Muscle of back (tissue), 13 donors: ENCODE measurements at places on chromosomes 3 and 15. TPM values are rescaled to one million over a fixed set of nuclear protein-coding genes. Genes with fewer than 3 reads are reported as not detected.

DNA sequence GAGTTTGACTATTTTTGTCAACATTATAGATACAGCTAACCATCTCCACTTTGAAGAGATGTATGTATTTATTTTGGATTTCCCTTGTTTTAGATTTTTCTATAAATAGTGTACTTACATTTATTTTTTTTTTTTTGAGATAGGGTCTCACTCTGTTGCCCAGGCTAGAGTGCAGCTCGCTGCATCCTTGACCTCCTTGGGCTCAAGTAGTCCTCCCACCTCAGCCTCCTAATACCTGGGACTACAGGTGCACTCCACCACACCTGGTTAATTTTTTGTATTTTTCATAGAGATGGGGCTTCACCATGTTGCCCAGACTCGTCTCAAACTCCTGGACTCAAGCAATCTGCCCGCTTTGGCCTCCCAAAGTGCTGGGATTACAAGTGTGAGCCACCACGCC is 55.3 kb upstream of the TRPM1 start:
- DNase-seq: no peak

GRCh38 chr15:86876387-86876944 is 796.8 kb downstream of the AGBL1 start:
- DNase-seq: no peak

- no peak for DNase-seq
Observed at GRCh38 chr15:78329625-78330024, 10.5 kb upstream of the CRABP1 start.

COPB2 gene
- polyA plus RNA-seq: 126 TPM

LRRC34 gene
- 4.7 TPM for polyA plus RNA-seq

DNA sequence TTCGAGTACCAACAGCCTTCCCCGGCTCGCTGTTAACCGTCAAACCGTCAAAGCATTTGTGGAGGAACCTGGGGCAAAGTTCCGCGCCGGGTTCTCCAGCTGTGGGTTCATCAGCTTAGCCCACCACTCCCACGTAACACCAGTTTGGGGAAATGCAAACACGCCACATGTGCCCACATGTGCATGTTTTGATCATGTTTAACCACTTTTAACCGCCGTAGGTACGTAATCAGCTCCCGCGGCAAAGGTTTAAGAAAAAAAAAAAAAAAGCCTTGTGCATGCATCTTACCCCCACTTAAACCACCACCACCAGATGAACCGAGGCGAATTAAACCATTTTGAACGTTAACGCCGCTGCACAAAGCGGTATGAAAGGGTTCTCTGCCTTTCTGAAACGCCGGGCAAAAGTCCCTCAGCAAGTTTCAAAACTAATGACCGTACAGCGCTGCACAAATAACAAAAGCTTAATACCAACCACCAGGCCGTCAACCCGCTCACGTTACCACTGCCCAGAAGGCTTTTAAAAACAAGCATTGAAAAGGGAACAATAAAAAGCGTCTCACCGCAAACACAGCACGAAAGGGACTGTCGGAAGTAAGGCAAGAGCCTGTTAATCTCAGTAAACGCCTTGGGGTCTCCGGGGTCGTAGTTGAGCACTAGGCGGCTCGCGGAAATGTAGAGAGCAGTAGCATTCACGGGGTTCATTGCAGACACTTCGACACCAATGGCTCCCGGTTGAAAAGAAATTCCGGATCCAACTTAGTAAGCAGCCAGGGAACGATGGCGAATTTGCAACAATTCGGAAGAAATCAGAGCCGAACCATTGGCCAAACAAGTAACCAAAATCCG is 1.5 kb downstream of the MSL2 start:
- DNase-seq: peak; percentile 24

ACKR2 gene
- polyA plus RNA-seq: 0.28 TPM

DNA sequence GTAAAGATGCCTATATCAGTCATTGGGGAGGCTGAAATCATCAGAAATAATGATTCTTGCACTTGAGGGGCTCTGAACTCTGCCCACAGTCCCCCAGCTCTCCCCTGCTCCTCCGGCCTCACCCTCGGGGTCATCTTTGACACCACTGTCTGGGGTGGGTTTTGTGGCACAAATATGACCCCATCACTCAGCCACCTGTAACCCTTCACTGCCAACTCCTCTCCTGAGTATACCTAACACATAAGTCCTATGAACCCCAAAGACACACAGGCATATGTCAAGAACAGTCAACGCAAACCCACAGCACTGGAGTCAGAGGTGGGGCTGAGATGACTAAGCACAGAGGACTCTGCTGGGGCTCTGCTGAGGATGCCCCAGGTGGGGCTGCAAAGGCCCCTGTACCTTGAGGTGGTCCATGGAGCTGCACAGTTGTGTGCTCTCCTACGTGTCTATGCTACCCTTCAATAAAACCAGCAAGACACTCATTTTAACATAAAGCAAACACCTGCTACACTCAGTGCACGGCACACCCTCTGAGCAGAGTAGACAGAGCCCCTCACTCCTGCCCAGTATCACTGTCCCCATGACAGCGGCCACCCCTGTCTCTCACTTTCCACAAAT is 29.9 kb downstream of the SLC41A3 start:
- no peak for DNase-seq

GRCh38 chr3:7875925-7876324 is 625.7 kb upstream of the LMCD1 start:
- no peak for DNase-seq

MDFIC2 gene
- polyA plus RNA-seq: not detected

DNA sequence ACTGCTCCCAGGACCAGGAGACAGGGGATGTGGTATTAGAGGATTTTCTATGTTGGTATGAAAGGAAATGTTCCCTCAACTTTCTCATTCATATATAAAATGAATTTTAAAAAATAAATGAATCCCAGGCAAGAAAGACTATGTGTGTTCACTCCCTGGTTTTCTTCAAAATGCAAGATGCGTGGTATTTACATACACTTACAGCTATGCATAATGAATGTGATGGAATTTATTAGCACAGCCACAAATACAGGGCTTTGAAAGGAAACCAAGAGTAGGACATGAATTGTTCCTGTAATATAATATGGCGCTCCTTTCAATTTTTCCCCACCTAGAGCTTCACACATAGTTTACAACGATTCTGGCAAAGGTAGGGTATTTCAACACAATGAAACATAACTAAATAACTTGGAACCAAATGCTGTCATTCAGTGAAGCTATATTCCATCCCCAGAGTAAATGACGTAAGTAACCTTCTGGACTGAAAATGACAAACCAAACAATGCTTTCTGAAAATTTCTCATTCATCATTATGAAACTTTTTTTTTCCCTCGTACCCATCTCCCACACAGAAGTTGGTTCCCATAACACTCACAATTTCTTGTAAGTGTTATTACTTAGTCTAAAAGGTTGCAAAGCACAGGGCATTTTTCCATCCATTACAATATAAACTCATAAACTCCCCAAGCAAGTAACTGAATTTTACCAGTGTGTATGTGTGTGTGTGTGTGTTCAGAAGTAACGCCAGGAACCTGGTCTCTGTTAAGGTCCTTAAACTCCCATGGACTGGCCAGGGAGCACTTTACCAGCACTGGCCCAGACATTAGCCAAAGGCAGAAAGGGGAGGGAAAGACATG is 41.8 kb downstream of the CBLB start:
- peak; percentile 72 for DNase-seq

- peak; percentile 64 for DNase-seq
Observed at GRCh38 chr3:120113128-120114116, 19.2 kb upstream of the GSK3B start.

GRCh38 chr15:96670389-96670788 is 339.9 kb downstream of the NR2F2 start:
- DNase-seq: no peak

ARHGEF26 gene
- 17.1 TPM for polyA plus RNA-seq

DNA sequence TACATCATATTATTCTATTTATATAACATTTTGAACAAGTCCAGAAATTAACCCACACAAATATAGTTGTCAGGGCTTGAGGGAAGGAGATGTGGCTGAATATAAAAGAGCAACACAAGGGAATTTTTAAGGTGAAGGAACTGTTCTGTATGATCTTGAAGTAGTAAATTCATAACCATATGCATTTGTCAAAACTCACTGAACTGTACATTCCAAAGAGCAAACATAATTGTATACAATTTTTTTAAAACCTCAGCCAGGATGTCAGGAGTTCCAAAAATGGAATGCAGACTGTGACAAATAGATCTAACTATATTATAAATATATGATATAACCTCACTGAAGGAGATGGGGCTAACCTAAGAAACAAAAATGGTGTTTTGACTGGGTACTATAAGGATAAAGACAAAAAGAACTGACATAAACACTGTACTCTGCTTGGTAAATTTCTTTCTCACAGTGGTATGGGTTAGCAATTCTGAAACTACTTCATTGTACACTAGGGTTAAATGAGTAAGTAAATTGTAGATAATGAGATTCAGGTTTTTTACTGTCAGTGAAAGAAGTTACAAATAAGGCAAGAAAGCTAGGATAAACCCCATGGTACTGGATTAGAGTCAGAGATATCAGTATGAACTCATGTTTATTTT is 14.4 kb downstream of the GOLGB1 start:
- DNase-seq: no peak

GPR176 gene
- polyA plus RNA-seq: 5.9 TPM

- no peak for DNase-seq
Observed at GRCh38 chr3:112776000-112776399, 70.7 kb downstream of the CD200R1L start.

- DNase-seq: no peak
Observed at GRCh38 chr3:77648664-77649063, 608.8 kb downstream of the ROBO2 start.

MYL3 gene
- 531 TPM for polyA plus RNA-seq

DNA sequence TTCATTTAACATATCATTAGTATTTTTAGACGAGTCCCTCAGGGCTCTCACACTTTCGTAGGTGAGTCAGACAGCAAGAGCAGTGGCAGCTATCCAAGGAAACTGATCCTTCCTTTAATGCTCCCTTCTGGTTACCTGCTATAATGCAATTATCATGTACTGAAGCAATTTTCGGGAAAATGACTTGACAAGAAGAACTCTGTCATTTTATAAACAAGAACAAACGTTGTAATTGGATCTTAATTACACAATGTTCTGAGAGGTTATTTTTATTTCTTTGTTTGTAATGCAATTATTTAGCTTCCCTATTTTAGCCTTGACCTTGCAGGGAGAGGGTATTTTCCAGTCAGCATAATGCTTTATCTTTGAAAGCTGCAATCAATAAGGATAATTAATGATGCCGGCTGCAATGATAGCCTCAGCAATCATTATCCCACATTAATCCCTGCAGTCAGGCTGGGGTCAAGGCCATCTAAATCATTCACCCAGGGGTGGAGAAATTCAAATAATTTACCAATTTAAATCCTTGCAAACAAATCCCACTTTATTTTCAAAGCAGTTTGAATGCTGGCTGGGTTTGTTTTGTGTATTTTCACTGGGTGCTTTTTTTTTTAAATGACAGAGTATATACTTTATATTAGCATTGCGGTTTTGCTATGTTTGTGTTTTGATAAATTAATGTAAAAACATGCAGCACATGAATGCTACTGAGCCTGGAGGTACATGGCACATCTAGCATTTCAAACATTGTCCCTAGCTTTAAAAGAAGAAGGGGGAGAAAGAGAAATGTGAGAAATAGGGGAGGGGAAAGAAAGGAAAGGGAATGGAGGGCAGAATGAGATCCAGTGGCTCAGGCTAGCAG is 249.9 kb downstream of the SHOX2 start:
- no peak for DNase-seq

GRCh38 chr3:185558395-185558794 is 6.0 kb upstream of the LIPH start:
- no peak for DNase-seq

PPP1R14D gene
- not detected for polyA plus RNA-seq

TWF2 gene
- 34.1 TPM for polyA plus RNA-seq
